ENCODE measurements at places on chromosomes 12 and 14. TPM values are rescaled to one million over a fixed set of nuclear protein-coding genes. Genes with fewer than 3 reads are reported as not detected.
A peak's percentile ranks its signal among the peaks of the same experiment; 100 is the strongest.

DNA sequence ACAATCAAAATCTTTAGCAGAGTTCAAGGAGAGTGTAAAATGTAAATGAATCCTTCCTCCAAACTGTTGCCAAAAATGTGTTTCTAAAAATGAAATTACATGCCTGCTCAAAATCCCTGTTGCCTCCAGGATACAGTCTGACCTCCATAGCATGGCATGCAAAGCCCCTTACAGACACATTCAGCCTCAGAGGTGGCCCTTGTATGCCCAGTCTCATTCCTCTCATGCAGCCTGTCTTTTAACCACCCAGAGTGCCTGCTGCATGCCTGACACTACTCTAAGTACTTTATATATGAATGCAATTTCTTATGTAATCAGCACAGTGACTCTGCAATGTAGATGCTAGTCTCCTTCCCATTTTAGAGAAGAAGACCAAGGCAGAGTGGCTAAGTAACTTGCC is 24.4 kb upstream of the PTPRQ start:
- no peaks in the 10 kb centered on the region for H3K27me3 ChIP-seq
- no peak overlapping the region for H3K27ac ChIP-seq
- peak; percentile 2 for DNase-seq
- H3K4me3 ChIP-seq: no peak overlapping the region

DNA sequence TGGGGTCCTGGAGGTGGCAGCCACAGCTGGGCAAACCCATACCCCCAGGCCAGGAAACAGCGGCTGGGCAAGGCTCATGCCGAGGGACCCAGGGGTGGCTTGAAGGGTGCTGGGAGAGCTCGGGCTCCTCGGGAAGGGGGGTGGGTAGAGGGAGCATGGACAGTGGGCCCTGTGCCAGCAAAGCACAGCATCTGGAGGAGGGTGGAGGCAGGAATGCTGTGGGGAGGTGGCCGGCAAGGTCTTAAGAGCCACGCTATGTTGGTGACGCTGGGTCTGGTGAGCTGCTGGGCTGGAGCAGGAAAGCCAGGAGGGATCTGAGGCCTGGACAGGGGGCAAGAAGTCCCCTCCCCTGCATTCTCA is 48.2 kb upstream of the DLK1 start:
- no peaks in the 10 kb centered on the region for H3K36me3 ChIP-seq
- peak overlapping the region; percentile 53 for H3K27ac ChIP-seq
- no peak overlapping the region for H3K4me3 ChIP-seq
- DNase-seq: peak; percentile 61
- H3K27me3 ChIP-seq: no peaks in the 10 kb centered on the region
- H3K4me1 ChIP-seq: peaks cover 15% of the 10 kb centered on the region

DNA sequence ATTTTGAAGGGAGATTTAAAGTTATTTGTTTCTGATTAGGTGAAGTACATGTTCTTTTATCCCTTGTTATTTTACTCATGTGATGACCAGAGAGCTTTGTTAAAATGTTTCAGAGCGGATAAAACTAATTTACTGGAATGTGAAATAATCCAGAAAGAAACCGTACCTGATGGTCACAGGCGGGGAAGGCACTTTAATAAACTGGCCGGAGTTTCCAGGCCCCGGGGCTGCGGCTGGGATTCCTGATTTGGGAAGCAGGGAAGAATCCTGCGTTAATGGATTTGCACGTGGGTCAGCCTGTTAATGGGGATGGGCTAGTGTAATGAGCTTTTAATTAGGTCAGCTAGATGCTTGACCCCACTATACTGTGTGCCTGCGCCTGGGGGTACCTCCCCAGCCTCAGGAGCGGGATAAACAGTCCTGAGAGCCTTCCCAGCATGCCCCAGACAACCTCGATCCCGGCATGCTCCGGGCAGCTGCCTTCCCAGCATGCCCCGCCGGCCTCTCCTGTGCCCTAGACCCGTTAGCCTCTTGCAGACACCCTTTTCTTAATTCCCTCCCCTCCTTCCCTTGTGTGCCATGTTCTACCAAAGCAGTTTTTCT is 208.6 kb upstream of the CDKN3 start:
- H3K27ac ChIP-seq: no peak overlapping the region
- peaks cover 6% of the 10 kb centered on the region for H3K4me1 ChIP-seq
- no peaks in the 10 kb centered on the region for H3K36me3 ChIP-seq
- H3K4me3 ChIP-seq: no peak overlapping the region

- H3K4me1 ChIP-seq: peaks cover 23% of the 10 kb centered on the region
- no peak overlapping the region for H3K27ac ChIP-seq
- H3K36me3 ChIP-seq: peaks cover 16% of the 10 kb centered on the region
- H3K4me3 ChIP-seq: no peak overlapping the region
Observed at GRCh38 chr14:23296012-23296777, 6.5 kb downstream of the PPP1R3E start.

Gene DENND5B
- total RNA-seq: 121 TPM

Gene ADGRD1
- 58.8 TPM for total RNA-seq

DNA sequence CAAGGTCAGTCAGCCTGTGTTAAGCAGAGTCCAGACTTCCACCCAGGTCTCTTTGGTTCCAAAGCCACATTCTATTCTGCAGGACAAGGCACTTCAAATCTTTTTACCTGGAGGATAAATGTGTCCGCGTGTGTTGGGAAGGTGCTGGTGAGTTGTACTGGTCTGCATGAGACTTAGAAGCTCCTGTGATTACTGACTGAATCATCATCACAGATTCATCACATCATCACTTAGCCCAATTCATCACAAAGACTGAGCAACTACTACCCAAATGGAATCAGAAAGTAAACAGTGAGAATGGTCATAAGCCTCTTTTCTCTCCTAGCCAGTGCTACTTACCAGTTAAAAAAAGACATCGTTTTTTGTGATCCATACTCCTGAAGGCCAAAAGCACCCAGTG is 5.3 kb downstream of the SLC15A5 start:
- no peak overlapping the region for H3K4me3 ChIP-seq
- H3K27ac ChIP-seq: no peak overlapping the region
- H3K27me3 ChIP-seq: no peaks in the 10 kb centered on the region
- H3K4me1 ChIP-seq: no peaks in the 10 kb centered on the region
- DNase-seq: no peak

Gene SFSWAP
- total RNA-seq: 44.8 TPM

DNA sequence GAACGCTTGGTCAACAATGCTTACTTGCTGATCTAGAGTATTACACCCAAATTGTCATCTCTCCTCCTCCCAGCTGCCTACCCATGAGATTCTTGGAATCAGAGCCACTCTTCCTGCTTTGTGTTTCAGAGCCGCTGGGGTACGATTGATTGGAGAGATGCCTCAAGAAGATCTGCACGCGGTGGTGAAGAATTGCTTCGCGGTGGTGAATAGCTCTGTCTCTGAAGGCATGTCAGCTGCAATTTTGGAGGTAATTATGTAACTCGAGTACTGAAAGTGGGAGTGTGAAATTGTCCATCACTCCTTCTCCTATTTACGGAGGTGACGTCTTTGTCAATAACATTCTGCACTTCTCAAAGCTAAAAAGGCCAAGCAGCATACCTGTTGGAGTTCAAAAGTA is 93.9 kb downstream of the GLT1D1 start:
- H3K27me3 ChIP-seq: no peaks in the 10 kb centered on the region
- H3K36me3 ChIP-seq: no peaks in the 10 kb centered on the region
- DNase-seq: no peak
- H3K27ac ChIP-seq: no peak overlapping the region

Gene KRT5
- total RNA-seq: not detected

DNA sequence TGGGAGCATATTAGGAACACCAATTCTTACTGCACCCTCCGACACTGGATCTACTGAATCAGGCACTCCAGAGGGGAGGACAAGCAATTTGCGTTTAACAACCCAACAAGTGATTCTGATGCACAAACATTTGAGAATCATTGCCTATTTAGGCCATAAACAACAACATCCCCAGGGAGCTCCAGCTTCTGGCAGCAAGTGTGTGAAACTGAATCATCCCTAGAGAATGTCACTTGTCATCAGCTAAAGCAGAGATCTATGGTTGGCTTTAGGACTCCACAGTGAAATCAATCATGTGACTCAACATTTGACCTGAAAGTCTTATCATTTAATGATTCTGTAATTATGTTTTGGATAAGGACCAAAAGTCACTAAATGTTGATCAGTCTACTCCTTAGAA is 505.0 kb upstream of the FLRT2 start:
- H3K27ac ChIP-seq: no peak overlapping the region
- DNase-seq: no peak
- no peaks in the 10 kb centered on the region for H3K36me3 ChIP-seq
- no peak overlapping the region for H3K4me3 ChIP-seq
- peaks cover 3% of the 10 kb centered on the region for H3K27me3 ChIP-seq

- no peak overlapping the region for H3K4me3 ChIP-seq
- peaks cover 23% of the 10 kb centered on the region for H3K27me3 ChIP-seq
- no peak overlapping the region for H3K27ac ChIP-seq
- no peaks in the 10 kb centered on the region for H3K36me3 ChIP-seq
- DNase-seq: no peak
- no peaks in the 10 kb centered on the region for H3K4me1 ChIP-seq
Observed at GRCh38 chr14:101449114-101449513, 112.2 kb upstream of the DIO3 start.

GRCh38 chr12:103505371-103506236 is 9.8 kb upstream of the C12orf42 start:
- H3K27me3 ChIP-seq: no peaks in the 10 kb centered on the region
- no peak overlapping the region for H3K4me3 ChIP-seq
- no peak for DNase-seq
- no peaks in the 10 kb centered on the region for H3K4me1 ChIP-seq

- H3K36me3 ChIP-seq: no peaks in the 10 kb centered on the region
- no peak for DNase-seq
- no peak overlapping the region for H3K27ac ChIP-seq
- no peaks in the 10 kb centered on the region for H3K4me1 ChIP-seq
- no peaks in the 10 kb centered on the region for H3K27me3 ChIP-seq
- no peak overlapping the region for H3K4me3 ChIP-seq
Observed at GRCh38 chr12:69129564-69129963, 109.8 kb upstream of the CPSF6 start.

- no peaks in the 10 kb centered on the region for H3K36me3 ChIP-seq
- no peak overlapping the region for H3K4me3 ChIP-seq
- DNase-seq: no peak
- no peaks in the 10 kb centered on the region for H3K27me3 ChIP-seq
Observed at GRCh38 chr12:70251226-70251625, 8.0 kb downstream of the CNOT2 start.

Gene ADCY4
- 0.35 TPM for total RNA-seq

DNA sequence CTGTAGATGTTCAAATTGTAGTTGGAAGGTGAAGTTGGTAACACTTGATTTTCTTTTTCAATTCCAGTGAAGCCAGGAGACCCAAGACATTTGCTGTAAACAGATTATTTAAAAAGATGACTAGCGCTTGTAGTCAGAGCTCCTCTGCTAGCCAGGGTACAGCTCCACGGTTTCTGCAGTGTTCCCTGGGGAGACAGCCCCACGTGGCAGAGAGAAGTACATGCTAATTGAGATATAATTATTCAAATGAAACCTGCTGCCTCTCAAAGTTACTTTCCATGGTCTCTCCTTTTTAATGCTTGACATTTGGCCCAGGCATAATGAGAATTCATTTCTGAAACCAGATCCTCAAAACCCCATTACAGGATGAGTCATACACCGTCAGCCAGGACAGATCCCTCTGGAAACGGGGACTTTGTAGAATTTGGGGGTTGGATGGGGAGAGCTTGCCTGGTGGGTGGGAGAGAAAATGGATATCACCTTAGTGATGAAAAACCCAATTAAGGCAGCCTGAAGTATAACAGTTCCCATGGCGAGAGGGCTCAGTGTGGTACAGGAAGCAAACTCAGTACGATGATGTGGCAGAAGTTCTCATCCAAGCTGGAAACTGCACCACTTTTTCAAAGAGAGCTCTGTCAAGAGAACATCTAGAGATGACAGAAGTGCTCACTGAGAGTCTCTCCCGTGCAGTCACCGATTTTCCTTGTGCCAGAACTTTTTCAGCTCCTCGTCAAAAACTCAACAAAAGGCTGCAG is 637.7 kb upstream of the TMEM132C start:
- H3K27me3 ChIP-seq: no peaks in the 10 kb centered on the region
- no peaks in the 10 kb centered on the region for H3K36me3 ChIP-seq
- no peak for DNase-seq

GRCh38 chr12:103268831-103269514 is 226.8 kb downstream of the C12orf42 start:
- no peak overlapping the region for H3K27ac ChIP-seq
- H3K36me3 ChIP-seq: no peaks in the 10 kb centered on the region
- no peak overlapping the region for H3K4me3 ChIP-seq
- no peaks in the 10 kb centered on the region for H3K27me3 ChIP-seq
